ENCODE measurements at places on chromosomes 12 and 14. TPM values are rescaled to one million over a fixed set of nuclear protein-coding genes. Genes with fewer than 3 reads are reported as not detected.

DNA sequence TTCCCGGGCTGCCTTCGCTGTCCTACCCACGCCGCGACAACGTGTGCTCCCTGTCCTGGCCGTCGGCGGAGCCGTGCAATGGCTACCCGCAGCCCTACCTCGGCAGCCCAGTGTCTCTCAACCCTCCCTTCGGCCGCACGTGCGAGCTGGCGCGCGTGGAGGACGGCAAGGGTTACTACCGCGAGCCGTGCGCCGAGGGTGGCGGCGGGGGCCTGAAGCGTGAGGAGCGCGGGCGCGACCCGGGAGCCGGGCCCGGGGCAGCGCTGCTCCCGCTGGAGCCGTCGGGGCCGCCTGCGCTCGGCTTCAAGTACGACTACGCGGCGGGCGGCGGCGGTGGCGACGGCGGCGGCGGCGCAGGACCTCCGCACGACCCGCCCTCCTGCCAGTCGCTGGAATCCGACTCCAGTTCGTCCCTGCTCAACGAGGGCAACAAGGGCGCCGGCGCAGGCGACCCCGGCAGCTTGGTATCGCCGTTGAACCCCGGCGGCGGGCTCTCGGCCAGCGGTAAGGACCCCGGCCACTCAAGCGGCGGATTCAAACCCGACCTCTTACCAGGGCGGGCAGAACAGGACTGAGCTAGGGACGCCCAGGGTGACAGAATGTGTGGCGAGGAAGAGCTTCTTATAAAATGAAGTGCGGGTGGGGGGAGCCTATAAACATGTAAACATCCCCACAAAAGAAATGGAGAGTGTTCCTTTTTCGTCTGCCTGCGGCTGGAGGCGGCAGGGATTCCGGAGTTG, 503 bp downstream of the HOXC12 start:
- no peaks in the 10 kb centered on the region for H3K4me1 ChIP-seq
- no peaks in the 10 kb centered on the region for H3K36me3 ChIP-seq
- DNase-seq, result no peak

GRCh38 chr12:34296143-34297041, 274.1 kb downstream of the ALG10 start:
- no peaks in the 10 kb centered on the region for H3K27me3 ChIP-seq
- H3K4me3 ChIP-seq, result no peak overlapping the region
- no peak for DNase-seq
- no peak overlapping the region for H3K27ac ChIP-seq
- no peaks in the 10 kb centered on the region for H3K4me1 ChIP-seq

Gene RERG
- polyA plus RNA-seq, result 1.0 TPM

GRCh38 chr14:27528328-27528727, 930.5 kb upstream of the NOVA1 start:
- H3K36me3 ChIP-seq, result no peaks in the 10 kb centered on the region
- no peak overlapping the region for H3K4me3 ChIP-seq
- H3K27me3 ChIP-seq, result no peaks in the 10 kb centered on the region
- DNase-seq, result no peak
- H3K27ac ChIP-seq, result no peak overlapping the region

DNA sequence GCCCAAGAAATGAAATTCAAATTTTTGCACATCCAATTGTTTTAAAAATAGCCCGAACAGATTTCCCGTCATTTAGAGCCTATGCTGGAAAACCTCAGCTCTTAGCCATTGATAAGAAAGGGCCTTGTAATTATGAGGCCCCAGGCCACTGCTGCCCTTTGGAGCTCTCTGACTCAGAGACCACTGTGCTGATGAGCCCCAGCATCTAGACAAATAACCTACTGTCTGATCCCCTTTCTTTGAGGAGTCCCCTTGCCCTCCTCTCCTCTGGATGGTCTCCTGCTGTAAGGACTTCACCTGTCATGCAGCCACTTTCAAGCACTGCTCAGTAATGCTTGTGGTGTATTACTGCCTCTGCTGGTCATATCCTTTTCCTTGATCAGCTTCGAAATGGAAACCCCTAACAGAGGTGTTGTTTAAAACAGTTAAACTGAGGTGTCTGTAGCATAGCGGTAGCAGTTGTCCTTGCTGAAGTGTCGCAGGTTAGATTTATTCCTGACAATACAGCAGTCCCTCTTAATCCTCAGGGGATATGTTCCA, 159.9 kb upstream of the SRRM4 start:
- no peaks in the 10 kb centered on the region for H3K27me3 ChIP-seq
- no peaks in the 10 kb centered on the region for H3K36me3 ChIP-seq
- H3K27ac ChIP-seq, result no peak overlapping the region
- no peaks in the 10 kb centered on the region for H3K4me1 ChIP-seq
- no peak overlapping the region for H3K4me3 ChIP-seq

Gene GAS2L3
- polyA plus RNA-seq, result 1.4 TPM

DNA sequence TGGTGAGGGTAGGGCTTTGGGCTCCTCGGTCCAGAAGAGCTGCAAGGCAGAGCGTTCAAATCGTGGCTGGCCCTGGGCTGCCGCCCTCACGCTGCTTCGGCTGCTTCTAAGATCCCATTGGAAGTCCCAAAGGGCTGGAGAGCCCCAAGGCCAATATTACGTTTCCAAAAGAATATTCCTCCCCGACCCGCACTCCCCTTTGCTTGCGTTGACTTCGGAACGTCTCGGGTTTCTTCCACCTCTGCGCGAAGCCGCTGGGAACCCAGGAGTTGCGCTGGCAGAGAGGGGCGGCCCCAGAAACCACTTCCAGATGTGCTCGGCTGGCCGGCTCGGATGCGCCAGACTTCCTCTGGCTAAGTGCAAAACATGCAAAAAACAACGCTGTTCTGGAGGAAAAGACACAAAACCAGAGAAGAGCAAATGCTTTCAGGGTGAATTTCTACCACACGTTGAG, at the start of gene GLT8D2:
Gene GLT8D2 (minus strand): TSS at position 285 of the 454 bp plus-strand sequence. CDS start 30,539 bp downstream, outside the sequence.
- H3K36me3 ChIP-seq, result no peaks in the 10 kb centered on the region
- peaks cover 4% of the 10 kb centered on the region for H3K27me3 ChIP-seq
- H3K27ac ChIP-seq, result no peak within 1 kb of the TSS
- no peak for DNase-seq
- H3K4me3 ChIP-seq, result no peak within 1 kb of the TSS
- peaks cover 5% of the 10 kb centered on the region for H3K4me1 ChIP-seq

DNA sequence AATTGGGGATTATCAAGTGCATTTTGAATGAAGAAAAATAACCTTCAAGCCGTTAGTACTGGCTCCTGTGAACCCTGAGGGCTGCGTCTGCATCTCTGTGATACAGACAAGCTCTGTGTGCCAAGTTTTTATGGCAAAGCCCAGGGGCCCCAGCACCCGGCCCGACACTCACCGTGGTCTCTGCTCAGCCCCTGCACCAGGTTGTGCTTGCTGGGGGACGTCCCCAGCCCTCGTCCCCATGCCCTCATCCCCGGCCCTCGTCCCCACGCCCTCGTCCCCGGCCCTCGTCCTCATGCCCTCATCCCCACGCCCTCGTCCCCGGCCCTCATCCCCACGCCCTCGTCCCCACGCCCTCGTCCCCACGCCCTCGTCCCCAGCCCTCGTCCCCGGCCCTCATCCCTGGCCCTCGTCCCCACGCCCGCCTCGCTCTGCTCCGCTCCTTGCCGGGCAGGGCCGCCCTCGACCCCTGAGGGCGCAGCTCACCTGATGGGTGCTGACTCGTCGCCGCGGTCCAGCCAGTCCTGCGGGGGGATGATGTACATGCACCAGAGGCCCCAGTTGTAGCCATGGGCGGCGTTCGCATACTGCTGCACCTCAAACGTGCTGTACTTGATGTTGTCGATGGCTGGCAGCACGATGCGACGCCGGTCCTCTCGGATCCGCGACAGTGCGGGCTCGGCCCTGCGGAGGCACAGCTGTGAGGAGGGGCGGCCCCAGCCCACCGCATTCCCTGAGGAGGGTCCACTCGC, 72.0 kb downstream of the GALNT9 start:
- H3K4me3 ChIP-seq, result no peak overlapping the region
- no peaks in the 10 kb centered on the region for H3K4me1 ChIP-seq
- H3K27ac ChIP-seq, result no peak overlapping the region

- H3K27me3 ChIP-seq, result no peaks in the 10 kb centered on the region
- no peak overlapping the region for H3K4me3 ChIP-seq
- no peaks in the 10 kb centered on the region for H3K4me1 ChIP-seq
- no peaks in the 10 kb centered on the region for H3K36me3 ChIP-seq
- no peak overlapping the region for H3K27ac ChIP-seq
These were observed 142.5 kb downstream of the BCAT1 start for GRCh38 chr12:24806386-24806785.

Gene SMCO2
- not detected for polyA plus RNA-seq
